ENCODE measurements at places on chromosomes 7 and 10.

GRCh38 chr10:121796342-121796741 lies 131.5 kb downstream of the ATE1 start:
- DNase-seq: no peak

DNA sequence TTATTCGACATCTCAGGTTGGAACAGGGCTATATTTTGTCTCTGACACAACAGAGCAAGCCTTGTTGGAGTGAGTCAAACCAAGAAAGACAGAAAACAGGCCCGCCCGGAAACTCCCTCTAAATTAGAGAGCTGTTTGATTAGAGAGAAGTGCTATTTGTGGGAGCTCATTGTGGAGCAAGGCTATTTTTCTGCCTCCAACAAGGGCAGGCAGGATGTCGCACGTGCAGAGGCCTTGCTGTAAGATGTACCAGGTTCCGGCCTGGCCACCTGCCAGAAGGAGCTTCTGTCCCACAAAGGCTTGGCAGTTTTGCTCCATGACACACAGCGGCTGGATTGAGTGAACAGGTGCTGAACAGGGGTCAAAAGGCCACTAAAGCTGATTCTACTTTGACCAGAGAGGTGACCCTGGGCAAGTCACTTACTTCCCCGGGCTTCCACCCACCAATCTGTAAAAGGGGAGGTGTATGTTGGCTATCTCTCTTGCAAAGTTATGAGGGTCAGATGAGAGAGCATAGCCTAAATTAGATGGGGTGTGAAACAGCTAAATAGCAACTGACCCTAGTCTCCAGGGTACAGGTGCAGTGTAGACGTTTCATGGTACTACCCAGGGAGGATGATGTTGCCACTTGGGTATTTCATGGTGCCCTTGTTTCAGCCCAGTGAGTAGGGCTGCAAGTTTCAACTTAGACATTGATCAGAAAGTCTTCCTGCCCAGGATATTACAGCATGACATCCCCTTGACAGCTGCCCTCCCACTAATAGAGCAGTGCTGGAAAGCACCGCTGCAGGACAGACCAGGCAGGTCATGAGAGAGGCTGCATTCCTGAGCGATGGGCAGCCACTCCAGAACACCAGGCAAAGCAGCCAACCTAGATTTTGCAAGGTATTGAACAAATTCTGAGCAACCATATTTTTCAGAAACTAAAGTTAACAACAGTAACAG lies 62.0 kb downstream of the VSTM4 start:
- no peak for DNase-seq

DNA sequence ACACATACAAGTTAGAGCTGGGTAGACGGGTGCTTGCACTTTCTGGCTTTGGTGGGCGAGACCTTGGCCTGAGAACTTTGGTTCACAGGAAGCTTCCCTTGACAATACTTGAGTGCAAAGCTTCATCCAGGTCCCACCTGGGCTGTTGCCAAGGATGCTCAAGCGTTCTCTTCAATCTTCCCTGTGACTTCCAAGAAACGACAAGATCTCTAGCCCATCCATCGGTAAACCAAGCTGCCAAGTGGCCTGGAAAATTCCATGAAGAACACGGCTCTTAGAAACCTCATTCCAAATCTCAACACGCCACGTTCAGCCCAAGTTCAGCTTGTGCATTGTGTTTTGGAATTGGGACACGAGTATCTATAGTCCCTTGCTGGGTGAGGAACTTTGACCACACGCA lies 84.7 kb downstream of the CHST15 start:
- no peak for DNase-seq

GRCh38 chr7:68622500-68622899 lies 975.8 kb upstream of the AUTS2 start:
- no peak for DNase-seq

DNA sequence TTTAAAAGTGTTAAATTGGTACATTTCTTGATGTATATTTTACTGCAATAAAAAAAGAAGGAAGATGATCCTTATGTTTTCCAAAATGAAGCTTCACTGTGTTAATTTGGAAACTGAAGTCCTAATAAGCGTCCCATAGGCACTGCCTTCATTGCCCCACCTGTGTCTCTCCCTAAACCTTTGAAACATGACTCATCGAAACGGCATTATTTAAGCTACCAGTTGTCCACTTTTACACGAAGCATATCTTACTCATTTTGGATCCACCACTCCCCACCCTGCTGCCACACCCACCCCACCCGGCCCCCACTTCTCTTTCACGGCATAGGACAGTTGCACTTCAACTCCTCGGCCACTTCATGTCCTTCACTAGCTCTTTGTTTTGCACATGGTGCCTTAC lies 85.5 kb downstream of the KIAA1549 start:
- no peak for DNase-seq

DNA sequence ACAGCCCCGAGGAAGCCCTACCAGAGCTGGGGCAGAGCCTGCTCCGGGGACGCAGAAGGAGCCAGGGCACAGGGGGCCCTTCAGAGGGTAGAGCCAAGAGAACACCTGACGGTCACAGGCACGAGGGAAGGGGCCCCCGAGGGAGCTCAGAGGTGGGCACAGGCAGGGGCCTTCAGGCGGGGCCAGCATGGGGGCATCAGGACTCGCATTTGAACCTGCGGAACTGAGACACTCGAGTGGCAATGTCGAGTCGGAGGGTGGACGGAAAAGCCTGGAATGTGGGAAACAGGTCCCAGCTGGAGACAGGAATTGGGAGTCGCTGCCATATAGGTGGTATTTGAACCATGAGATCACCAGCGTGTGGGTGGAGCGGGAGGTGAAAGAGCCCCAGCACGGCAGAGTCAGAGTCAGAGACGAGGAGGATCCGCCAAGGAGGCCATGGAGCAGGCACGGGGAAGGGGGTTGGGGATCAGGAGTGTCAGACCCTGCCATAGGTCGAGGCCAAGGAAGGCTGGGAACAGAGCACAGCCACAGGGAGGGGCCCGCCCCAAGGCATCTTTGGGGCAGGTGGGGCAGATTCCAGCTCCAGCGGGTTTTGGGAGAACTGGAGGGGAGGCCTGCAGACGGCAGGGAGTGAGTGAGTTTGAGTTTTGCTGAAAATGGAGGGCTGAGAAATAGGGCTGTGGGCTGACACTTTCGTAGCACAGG lies 13.8 kb downstream of the STK32C start:
- DNase-seq: no peak

DNA sequence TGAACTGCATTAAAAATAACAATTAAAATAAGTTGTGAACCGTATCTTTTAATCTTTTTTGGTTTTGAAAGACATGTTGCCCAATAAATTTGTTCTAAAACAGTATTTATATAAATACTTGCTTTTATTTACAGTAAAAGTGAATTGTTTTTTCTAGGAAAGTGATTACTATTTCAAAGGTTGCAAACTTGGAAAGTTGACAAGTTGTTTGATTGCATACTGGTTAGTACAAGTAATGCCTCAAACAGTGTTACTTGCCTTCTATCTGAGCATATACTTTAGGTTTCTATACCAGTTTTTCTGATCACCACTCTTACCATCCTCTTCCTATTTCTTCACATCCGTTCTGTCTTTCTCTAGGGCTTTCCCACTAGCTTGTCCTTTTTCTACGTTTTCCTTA lies 212.6 kb downstream of the FOXP2 start:
- DNase-seq: no peak

DNA sequence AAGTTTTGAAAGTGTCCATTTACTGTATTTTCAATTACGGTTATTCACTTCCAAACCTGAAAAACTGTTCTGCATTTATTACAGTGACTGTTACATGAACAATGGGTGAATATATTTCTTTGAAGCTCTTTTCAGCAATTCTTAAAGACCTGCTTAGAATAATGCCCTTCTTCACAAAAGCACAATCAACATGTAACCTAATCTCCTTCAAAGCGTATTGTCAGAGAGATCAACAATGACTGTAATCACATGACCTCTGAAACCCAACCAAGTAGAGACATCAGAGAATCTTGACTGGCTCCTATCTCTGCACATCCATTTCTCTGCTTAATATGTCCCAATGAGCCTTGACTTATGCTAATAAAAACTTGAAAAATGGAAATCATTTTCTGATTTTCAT lies 126.7 kb downstream of the NRCAM start:
- no peak for DNase-seq

GRCh38 chr10:68897336-68897741 lies 3.8 kb upstream of the DDX50 start:
- no peak for DNase-seq

DNA sequence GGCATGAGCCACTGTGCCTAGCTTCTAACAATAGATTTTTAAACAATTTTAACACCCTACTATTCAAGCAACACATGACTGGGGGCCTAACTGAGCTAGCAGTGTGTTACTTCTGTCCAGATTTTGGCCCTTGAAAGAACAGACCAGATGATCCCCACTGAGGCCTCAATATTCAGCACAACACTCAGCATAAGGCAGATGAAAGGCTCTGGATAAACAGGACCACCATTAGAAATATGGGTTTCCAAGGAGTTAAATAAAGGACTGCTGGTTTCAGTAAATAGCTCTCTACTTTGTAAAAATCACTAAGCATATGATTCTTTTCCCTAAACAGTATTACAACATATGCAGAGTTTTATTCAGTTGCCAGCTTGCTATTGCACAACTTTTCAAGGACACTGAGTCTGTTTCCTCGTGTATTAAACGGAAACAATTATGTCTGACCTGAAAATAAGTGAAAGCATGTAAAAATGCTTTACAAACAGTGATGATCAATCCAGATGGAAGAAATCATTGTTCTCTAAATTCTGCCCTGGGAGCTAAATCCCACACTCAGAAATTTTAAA lies 23.8 kb upstream of the FZD1 start:
- DNase-seq: no peak

DNA sequence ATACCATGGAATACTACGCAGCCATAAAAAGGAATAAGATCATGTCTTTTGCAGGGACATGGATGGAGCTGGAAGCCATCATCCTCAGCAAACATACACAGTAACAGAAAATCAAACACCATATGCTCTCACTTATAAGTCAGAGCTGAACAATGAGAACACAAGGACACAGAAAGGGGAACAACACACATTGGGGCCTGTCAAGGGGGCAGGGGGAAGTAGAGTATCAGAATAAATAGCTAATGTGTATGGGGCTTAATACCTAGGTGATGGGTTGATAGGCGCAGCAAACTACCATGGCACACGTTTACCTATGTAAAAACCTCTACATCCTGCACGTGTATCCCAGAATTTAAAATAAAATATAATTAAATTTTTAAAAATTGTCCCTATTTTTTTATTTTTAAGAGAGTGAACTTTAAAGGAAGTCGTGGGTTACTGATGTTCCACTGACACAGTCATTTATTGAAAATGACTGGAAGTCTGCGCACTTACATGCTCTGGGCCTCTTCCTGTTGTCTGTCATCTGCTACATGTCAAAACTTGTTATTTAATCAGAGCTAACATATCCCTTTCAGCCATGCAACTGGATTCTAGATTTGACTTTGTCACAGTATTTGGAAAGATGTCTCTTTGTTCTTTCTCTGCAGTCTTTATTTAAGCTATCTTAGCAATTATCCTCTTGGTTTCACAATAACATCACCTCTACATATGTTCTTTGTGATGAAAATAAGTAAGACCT lies 73.7 kb upstream of the ABCB5 start:
- DNase-seq: no peak

DNA sequence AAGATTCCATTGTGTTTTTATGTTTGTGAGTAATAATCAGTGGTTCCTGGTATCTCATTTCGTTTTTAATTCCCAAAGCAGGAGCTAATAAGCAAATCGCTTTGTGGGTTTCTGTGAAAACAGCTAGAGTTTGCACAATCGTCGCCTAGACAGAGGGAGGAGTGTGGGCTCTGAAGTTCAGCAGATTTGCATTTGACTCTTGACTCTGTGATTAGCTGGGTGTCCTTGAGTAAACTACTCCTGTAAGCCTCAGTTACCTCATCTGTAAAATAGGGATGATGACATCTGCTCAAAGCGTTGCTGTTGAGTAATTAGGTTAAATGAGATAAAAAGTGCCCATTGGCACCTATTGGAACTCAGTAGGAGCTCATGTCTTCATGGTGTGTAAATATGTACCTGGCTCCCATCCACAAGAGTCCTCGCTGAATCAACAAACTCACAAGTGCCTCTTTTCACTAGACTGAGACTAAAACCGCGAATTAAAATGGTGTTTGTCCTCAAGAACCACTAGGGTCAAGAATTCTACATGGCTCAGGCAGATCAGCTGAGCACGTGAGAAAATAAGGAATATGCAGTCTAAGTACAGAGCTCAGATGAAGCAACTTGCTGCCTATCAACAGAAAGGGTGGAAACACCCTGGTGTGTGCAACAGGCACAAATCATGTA lies 385.8 kb upstream of the C7orf33 start:
- no peak for DNase-seq

Data from esophagus squamous epithelium (tissue), 5 donors.